CD8-positive, alpha-beta memory T cell (primary cell): ENCODE measurements at places on chromosomes 2 and 18. TPM values are rescaled to one million over a fixed set of nuclear protein-coding genes. Genes with fewer than 3 reads are reported as not detected.

Gene CYP1B1
- 19.4 TPM for total RNA-seq

DNA sequence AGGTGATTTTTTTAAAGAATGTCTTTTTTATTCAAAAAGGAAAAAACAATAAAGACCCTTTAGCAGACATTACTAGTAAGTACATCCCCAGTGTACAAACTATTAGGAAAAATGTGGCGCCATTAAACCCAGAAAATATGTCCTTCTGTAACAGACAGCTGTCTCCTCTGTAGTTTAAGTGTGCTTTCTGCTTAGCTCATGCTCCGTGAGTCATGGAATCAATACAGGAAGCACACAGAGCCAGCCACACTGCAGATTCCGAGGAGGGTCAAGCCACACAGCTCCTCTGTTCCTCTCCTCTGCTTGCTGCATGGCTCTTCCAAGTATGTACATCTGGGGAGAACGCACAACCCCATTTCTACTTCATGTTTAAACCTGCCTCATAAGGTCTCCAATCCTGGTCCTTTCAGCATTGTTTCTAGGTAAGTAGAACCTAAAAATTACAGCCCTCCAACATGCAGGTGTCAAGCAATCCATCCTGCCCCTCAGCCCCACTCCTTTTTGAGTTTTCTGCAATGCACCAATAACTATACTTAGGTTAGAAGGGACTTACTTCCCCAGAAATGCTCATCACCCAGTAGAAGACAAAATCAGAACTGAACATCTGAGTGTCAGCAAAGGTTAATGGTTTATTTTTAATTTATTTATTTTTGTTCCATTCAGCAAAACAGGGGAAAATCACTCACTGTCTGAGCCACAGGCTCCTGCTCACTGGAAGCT lies 37.5 kb downstream of the ACVR1 start:
- no peak overlapping the region for H3K4me3 ChIP-seq
- no peak for DNase-seq
- no peaks in the 10 kb centered on the region for H3K36me3 ChIP-seq
- peaks cover 5% of the 10 kb centered on the region for H3K4me1 ChIP-seq
- H3K27ac ChIP-seq: peak overlapping the region; percentile 29

- no peak for DNase-seq
- H3K27ac ChIP-seq: no peak overlapping the region
- no peak overlapping the region for H3K4me3 ChIP-seq
- H3K36me3 ChIP-seq: no peaks in the 10 kb centered on the region
- H3K4me1 ChIP-seq: no peaks in the 10 kb centered on the region
These were observed 304.7 kb downstream of the PTPRM start for GRCh38 chr18:7871560-7872456.

Gene FOXD4L1
- total RNA-seq: 0.15 TPM

DNA sequence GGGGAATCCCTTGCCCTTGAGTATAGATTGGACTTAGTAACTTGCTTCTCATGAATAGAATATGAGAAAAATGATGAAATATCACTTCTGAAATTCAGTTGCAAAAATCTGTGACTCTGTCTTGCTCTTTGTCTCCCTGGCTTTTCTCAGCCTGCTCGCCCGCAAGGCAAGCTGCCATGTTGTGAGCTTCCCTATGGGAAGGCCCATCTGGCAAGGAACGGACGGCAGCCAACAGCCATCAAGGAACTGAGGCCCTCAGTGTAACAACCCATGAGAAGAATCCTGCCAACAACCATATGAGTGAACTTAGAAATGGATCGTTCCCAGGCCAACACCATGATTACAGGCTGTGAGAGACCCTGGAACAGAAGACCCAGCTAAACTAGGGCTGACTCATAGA lies 58.4 kb upstream of the PGAP1 start:
- DNase-seq: no peak
- no peaks in the 10 kb centered on the region for H3K27me3 ChIP-seq
- H3K4me1 ChIP-seq: peaks cover 5% of the 10 kb centered on the region
- no peak overlapping the region for H3K27ac ChIP-seq

DNA sequence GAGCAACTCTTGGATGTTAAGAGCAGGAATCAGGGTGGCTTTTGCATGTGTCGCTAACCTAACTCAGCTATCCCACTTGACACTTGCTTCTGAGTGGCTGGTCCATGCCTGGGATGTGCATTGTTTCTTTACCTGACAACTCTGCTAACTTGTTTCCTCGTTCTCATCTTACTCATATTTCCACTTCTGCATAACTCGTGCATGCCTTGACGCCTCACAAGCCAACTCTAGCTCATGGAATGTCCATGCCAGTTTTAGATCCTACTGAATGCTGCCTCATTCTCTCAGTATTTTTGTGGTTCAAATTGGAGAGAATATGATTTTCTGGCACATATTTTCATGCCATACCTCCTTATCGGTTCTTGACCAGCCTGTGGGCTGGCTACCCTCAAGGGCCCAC lies 52.5 kb downstream of the CDCA7 start:
- DNase-seq: no peak
- no peak overlapping the region for H3K4me3 ChIP-seq
- H3K36me3 ChIP-seq: no peaks in the 10 kb centered on the region

GRCh38 chr18:36250827-36251226 lies 46.7 kb upstream of the FHOD3 start:
- no peak overlapping the region for H3K27ac ChIP-seq
- no peak overlapping the region for H3K4me3 ChIP-seq
- no peaks in the 10 kb centered on the region for H3K4me1 ChIP-seq
- no peak for DNase-seq

Gene RBM43
- 3.4 TPM for total RNA-seq

Gene KLHL41
- 0.27 TPM for total RNA-seq

DNA sequence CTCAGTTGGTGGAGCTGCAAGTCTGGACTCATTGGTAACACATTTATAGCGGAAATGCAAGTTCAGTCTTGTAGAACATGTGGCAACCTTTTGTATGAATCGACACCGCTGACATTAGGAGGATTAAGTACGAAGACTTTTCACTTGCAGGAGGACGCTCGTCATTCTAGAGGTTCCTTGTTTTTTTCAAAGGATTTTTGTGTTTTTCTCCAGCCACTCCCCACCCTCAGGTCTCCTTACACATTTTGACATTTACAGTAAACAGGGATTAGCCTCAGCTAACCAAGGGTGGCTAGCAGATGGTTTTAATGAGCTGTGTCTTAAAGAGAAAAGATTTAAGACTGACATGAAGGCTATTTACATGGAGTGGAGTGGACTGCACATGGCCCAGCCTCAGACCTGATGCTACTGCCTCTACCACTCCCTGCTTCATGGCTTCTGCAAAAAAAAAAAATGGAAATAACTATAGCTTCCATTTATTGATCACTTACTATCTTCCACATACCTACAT lies 173.8 kb downstream of the TRIB2 start:
- H3K4me3 ChIP-seq: no peak overlapping the region
- no peaks in the 10 kb centered on the region for H3K4me1 ChIP-seq
- H3K36me3 ChIP-seq: no peaks in the 10 kb centered on the region
- no peak for DNase-seq
- no peaks in the 10 kb centered on the region for H3K27me3 ChIP-seq

- no peak for DNase-seq
- no peak overlapping the region for H3K4me3 ChIP-seq
- H3K27me3 ChIP-seq: no peaks in the 10 kb centered on the region
These were observed 249.8 kb downstream of the NBAS start for GRCh38 chr2:15311201-15311907.

Gene SF3B1
- total RNA-seq: 287 TPM

GRCh38 chr2:197196541-197197180 lies 113.9 kb downstream of the ANKRD44 start:
- H3K27ac ChIP-seq: peak overlapping the region; percentile 63
- peak overlapping the region; percentile 68 for H3K4me3 ChIP-seq
- no peaks in the 10 kb centered on the region for H3K27me3 ChIP-seq
- no peaks in the 10 kb centered on the region for H3K36me3 ChIP-seq
- DNase-seq: no peak

DNA sequence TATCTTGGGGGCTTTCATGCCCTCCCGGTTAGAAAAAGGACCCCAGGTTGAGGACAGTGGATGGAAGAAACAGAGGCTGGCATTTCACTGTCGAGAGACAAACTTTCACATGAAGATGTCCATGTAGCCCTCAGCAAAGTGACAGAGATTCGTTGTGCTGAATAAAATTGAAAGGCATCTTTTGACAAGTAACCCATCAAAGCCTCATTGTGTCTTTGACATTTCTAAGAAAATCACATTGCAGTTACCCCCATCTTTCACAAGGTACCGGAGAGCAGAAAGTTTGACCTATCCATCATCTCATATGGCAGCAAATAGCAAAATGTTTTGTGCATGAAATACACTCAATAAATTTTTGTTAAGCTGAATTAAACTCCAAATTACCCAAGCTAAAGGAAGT lies 2.0 kb upstream of the MBP start:
- no peak overlapping the region for H3K27ac ChIP-seq
- H3K36me3 ChIP-seq: no peaks in the 10 kb centered on the region
- peaks cover 26% of the 10 kb centered on the region for H3K4me1 ChIP-seq
- no peak overlapping the region for H3K4me3 ChIP-seq
- no peak for DNase-seq
- no peaks in the 10 kb centered on the region for H3K27me3 ChIP-seq

DNA sequence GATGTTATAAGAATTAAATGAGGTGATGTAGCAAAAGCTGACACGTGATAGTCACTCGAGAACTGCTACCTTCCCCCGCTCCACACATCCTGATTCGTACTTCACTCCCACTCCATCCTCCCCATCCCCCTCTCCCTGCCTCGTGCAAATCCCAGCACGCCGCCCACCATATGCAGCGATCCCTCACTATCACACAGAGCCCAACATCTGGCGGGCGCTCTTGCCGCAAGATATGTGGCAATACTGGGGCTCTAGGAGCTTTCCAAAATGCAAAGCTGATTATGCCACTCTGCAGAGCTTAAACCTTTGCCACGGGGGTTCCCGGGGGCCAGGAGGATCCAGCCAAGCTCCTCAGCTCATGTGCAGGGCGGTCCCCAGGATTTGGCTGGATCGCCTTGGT lies 37.4 kb downstream of the DNMT3A start:
- no peak overlapping the region for H3K4me3 ChIP-seq
- no peak overlapping the region for H3K27ac ChIP-seq
- H3K4me1 ChIP-seq: peaks cover 63% of the 10 kb centered on the region

DNA sequence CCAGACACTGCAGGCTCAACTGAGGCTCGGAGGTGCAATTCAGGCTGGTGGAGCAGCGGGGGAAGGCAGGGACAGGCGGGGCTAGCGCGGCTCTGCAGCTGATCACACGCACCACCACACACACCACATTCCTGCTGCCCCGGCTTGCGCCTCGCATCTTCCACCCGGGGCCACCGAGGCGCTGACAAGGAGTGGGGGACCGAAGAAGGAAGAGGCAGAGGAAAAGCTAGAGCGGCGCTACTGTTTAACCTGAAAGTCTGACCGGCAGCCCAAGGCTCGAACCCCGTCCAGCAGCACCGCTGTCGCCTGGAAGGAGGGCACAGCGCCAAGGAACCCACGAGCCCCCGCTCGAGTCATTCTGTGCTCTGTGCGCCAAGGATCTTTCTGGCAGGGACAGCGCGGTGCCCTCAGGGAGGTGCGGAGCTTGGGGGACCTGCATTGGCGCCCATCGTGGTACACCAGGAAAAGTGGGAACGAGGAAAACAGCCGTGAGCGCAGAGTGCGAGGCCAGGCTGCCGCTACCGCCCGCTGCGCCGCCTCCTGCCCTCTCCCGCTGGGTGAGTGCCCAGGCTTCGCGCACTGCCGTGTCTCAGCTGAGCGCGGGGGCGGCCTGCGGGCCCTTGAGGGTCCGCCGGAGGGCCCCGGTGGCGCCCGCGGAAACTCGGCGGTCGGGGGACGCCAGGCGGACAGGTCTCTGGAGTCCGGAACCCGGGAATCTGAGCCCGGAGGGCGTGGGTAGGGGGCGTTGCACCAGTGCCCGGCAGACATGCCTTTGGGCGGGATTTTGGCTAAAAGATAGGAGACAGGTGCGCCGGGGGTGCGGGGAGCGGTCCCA lies 860 bp upstream of the KCNJ3 start:
- H3K4me3 ChIP-seq: no peak overlapping the region
- DNase-seq: no peak
- H3K4me1 ChIP-seq: no peaks in the 10 kb centered on the region
- H3K27me3 ChIP-seq: no peaks in the 10 kb centered on the region
- H3K36me3 ChIP-seq: no peaks in the 10 kb centered on the region

DNA sequence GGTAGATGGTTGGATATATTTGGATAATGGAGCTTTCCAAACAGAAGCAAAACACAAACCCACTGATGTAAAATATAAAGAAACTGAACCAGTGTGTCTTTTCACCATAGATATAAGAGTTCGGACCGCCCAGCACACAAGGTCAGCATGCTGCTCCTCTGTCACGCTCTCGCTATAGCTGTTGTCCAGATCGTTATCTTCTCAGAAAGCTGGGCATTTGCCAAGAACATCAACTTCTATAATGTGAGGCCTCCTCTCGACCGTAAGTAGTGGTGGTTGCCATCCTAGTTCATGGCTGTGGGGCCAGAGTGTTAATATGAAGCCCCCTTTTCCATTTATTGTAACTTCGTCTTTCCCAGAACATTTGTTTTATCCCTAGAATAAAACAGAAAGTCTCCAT lies 125.2 kb upstream of the LYPD6 start:
- no peak overlapping the region for H3K27ac ChIP-seq
- H3K36me3 ChIP-seq: no peaks in the 10 kb centered on the region
- DNase-seq: no peak
- no peak overlapping the region for H3K4me3 ChIP-seq

DNA sequence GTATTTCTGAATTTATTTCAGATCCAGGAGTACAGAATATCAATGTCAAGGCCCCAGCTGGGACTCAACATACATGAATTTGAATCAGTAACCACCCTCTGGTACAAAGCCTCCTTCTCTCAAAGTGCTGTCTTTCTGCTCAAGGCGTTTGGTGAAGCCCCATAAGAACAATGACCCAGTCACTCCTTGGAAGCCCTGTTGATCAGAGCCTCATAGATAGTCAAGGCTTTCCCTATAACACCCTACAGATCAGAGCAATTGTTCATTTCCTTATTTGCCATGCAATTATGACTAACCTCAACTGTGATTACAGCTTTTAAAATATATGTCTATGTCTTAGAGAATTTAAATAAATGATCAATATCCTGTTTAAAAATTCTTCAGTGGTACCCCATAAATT lies 159.1 kb upstream of the CREB1 start:
- no peak for DNase-seq
- no peaks in the 10 kb centered on the region for H3K27me3 ChIP-seq
- no peak overlapping the region for H3K27ac ChIP-seq
- H3K4me1 ChIP-seq: no peaks in the 10 kb centered on the region

DNA sequence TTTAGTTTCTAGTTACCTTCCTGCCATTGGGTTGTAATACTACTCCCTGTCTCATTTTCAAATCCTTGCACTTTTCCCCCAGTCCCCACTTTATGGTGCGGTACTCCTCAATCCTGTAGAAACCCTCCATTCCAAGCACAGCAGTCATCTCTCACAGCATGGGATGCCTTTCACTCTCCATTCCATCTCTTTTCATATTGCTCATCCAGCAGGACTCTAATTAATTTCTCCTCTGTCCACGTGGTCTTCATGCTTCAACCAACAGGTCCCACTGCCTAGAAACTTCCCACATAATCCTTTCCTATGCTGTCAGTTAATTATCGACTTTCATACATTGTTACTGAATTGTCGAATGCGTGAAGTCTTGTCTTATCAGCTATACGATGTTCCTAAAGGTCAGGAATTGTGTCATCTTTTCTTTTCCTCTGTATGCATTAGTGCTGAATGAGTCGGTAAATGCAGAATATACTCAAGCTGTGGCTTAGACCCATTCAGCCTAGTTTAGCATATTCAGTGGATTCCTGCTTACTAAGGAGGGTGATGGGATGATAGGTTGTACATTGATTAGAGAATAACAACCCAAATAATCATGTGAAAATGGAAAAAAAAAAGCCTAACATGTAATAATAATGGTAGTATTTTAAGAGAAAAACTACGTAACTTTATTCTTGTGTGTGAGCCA lies 89.7 kb downstream of the CRIM1 start:
- H3K4me1 ChIP-seq: no peaks in the 10 kb centered on the region
- H3K36me3 ChIP-seq: no peaks in the 10 kb centered on the region
- H3K4me3 ChIP-seq: no peak overlapping the region
- H3K27ac ChIP-seq: no peak overlapping the region
- no peak for DNase-seq
